Activated naive CD8-positive, alpha-beta T cell treated with anti-CD3 and anti-CD28 coated beads for 36 hours (primary cell): ENCODE measurements at places on chromosomes 16 and 17. TPM values are rescaled to one million over a fixed set of nuclear protein-coding genes. Genes with fewer than 3 reads are reported as not detected.

The NOD2 gene
- total RNA-seq, result 1.2 TPM

- no peak overlapping the region for H3K27ac ChIP-seq
- no peaks in the 10 kb centered on the region for H3K27me3 ChIP-seq
- H3K4me1 ChIP-seq, result peaks cover 52% of the 10 kb centered on the region
- no peak overlapping the region for H3K4me3 ChIP-seq
Observed at GRCh38 chr17:67506966-67507365, 129.9 kb downstream of the PITPNC1 start.

The PAQR4 gene
- 31.0 TPM for total RNA-seq

DNA sequence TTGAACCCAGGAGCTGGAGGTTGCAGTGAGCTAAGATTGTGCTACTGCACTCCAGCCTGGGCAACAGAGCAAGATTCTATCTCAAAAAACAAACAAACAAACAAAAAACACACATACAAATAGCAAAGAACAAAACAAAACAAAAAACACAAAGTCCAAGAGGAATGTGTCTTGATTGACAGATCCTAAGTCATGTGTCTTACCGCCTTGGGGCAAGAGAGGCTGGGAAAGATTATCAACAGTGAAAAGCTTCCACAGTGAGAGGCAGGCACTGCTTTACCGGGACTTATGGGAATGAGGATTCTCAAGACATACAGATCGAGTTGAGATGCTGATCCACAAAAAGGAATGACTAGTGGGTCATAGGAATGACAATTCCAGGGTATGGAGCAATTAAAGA, 62.7 kb upstream of the GAS7 start:
- no peaks in the 10 kb centered on the region for H3K4me1 ChIP-seq
- DNase-seq, result no peak
- peaks cover 17% of the 10 kb centered on the region for H3K27me3 ChIP-seq
- H3K36me3 ChIP-seq, result no peaks in the 10 kb centered on the region
- no peak overlapping the region for H3K4me3 ChIP-seq

The ZMYND15 gene
- not detected for total RNA-seq

DNA sequence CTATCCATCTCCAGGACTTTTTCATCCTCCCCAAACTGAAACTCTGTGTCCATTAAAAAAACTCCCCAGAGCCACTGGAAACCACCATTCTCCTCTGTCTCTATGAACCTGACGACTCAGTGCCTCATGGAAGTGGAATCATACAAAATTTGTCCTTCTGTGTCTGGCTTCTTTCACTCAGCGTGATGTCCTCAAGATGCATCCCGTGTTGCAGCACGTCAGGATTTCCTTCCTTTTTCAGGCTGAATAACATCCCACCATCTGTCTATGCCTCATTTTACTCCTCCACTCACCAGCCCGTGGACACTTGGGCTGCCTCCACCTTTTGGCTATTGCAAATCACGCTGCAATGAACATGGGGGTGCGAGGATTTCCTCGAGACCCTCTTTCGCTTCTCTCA, 12.6 kb upstream of the ALDH3A1 start:
- H3K27ac ChIP-seq, result no peak overlapping the region

The CLDN7 gene
- total RNA-seq, result 0.90 TPM

GRCh38 chr16:54957403-54958166, 26.9 kb downstream of the IRX5 start:
- peaks cover 14% of the 10 kb centered on the region for H3K27me3 ChIP-seq
- H3K36me3 ChIP-seq, result no peaks in the 10 kb centered on the region
- no peak overlapping the region for H3K27ac ChIP-seq
- H3K4me3 ChIP-seq, result no peak overlapping the region

DNA sequence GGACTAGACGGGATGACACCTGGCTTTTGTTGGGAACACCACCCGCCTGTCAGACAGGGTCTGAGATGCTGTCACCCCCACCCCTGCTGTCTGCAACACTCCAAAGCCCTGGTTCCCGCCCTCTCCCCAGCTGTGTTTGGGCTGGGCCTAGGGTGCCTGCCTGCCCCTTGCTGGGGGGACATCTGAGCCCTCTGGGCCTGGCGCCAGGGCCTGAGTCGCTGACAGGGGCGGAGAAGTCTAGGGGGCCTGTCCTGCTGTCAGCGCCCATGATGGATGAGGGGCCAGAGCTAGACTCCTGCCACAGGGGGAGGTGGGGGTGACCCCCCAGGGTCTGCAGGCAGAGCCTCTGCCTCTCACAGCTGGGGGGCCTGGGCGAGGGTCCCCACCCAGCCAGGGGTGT, 7.6 kb upstream of the PKMYT1 start:
- DNase-seq, result no peak
- peaks cover 3% of the 10 kb centered on the region for H3K4me1 ChIP-seq
- H3K27ac ChIP-seq, result no peak overlapping the region
- H3K4me3 ChIP-seq, result no peak overlapping the region
- no peaks in the 10 kb centered on the region for H3K36me3 ChIP-seq

DNA sequence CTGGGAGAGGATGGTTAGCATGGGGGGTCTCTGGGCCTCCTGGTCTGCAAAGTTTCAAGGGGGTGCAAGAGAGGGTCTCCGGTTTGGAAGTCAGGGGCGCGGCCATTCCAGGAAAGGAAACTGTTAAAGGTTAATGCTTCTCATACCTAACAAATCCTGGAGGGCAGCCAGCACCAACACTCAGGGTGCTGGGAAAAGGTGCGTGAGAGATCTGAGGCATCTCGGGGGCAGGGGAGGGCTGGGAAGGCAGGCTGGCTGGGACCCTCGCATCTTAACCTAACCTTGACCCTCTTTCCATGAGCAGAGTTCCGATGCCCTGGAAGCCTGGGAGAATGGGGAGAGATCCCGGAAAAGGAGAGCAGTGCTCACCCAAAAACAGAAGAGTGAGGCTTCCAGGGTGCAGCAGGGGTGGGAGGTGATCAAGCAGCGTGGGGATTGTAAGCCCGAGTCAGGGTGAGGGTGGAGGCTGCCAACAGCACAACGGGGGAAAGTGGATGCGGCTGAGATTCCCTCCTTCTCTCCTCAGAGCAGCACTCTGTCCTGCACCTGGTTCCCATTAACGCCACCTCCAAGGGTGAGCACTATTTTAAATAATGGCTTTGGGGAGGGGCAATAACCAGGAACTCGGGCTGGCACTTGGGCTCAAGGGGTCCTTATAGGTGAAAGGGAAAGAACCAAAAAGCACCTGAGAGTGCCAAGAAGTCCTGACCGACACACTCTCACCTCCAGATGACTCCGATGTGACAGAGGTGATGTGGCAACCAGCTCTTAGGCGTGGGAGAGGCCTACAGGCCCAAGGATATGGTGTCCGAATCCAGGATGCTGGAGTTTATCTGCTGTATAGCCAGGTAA, 996 bp downstream of the TNFSF13 start:
- peak overlapping the region; percentile 90 for H3K4me3 ChIP-seq
- H3K36me3 ChIP-seq, result peaks cover 20% of the 10 kb centered on the region
- peaks cover 49% of the 10 kb centered on the region for H3K4me1 ChIP-seq
- peak overlapping the region; percentile 92 for H3K27ac ChIP-seq
- no peak for DNase-seq
- no peaks in the 10 kb centered on the region for H3K27me3 ChIP-seq

GRCh38 chr17:16383772-16384287, 2.9 kb downstream of the UBB start:
- peaks cover 43% of the 10 kb centered on the region for H3K4me1 ChIP-seq
- H3K27ac ChIP-seq, result peak overlapping the region; percentile 43
- DNase-seq, result no peak
- H3K27me3 ChIP-seq, result peaks cover 10% of the 10 kb centered on the region
- H3K4me3 ChIP-seq, result peak overlapping the region; percentile 95

DNA sequence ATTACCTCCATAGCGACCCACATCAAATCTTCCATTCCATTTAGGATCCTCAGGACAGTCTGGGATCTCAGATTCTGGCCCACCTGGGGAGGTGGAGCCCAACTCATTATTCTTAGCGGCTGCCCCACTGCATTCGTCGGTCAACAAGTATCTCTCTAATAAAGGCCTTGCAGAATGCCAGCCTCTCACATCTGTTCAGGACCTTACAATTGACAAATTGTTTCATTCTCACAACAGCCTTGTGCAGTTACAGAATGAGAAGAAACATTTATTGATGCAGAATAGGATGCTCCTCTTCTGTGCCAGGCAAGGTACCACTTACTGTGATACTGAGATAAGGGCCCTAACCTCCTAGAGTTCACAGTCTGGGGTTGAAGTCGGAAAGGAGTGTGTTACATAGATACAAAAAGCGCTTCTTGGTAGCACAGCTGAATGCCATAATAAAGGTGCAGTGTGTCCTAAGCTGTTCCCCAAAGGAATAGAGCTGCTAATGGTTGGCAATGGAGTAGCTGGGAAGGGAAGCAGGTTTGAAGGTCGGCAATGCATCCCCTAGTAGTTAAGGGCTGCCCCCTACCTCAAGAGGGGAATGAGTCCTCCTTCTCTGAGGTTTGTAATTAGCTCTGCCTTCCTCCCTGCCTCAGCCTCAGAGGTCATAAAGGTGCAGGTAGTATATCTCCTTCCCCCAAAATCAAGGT, 2.3 kb upstream of the MPP2 start:
- no peak overlapping the region for H3K4me3 ChIP-seq
- H3K27ac ChIP-seq, result no peak overlapping the region
- H3K36me3 ChIP-seq, result no peaks in the 10 kb centered on the region
- no peak for DNase-seq
- peaks cover 13% of the 10 kb centered on the region for H3K27me3 ChIP-seq

DNA sequence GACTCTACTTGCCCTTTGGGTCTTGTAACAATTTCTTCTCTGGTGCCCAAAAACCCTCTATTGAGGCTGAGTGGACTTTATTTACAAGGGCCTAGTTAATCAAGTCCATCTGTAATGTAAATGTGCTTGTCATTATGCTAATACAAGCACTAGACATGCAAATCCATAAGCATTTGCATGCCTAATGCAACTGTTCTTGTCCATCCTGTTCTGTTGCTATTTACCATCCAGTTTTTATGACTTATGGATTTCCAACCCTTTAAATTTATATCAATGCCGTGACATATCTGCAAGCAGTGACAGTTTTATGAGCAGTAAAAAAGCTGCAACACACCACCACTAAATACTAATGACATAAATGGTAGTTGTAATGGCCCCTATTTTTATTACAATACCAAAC, 33.4 kb downstream of the CBLN1 start:
- H3K27me3 ChIP-seq, result peaks cover 11% of the 10 kb centered on the region
- no peak for DNase-seq
- H3K4me1 ChIP-seq, result no peaks in the 10 kb centered on the region
- no peaks in the 10 kb centered on the region for H3K36me3 ChIP-seq
